CD4-positive, alpha-beta T cell (primary cell): ENCODE measurements at places on chromosomes 7 and 10.

DNA sequence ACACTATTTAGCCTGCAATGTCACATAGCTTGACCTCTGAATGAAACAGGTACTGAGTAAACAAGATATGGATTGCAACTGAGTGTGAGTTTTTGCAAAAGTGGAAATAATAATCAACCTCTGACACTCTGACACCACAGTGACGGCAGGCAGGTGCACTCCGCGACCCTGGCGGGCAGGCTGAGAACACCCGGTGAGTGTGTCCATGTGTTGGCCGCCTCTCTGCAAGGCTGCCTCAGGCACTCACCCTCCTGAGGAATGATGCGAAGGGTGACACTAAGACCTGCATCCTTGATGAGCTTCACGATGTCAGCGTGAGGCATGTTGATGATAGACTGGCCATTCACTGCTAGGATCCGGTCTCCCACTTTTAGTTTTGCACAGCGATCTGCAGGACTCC, 336.2 kb downstream of the PHTF2 start:
- DNase-seq = no peak

DNA sequence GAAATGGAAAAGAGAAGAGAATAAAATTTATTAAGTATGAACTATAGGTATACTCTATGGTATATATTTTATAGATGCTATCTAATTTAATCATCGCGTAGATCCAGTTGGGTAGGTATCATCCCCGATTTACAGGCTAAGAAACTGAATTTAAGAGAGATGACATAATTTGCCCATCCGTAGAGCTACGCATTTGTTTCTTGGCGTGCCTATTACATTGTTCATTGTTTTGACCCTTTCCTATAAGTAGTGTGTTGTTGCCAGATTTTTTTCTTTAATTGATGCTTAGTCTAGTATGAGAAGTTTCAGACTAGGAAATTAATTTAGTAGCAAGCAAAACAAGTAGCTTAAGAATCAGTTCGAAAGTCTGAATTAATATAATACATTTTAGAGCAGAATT, 205.7 kb upstream of the NPSR1 start:
- DNase-seq = no peak

DNA sequence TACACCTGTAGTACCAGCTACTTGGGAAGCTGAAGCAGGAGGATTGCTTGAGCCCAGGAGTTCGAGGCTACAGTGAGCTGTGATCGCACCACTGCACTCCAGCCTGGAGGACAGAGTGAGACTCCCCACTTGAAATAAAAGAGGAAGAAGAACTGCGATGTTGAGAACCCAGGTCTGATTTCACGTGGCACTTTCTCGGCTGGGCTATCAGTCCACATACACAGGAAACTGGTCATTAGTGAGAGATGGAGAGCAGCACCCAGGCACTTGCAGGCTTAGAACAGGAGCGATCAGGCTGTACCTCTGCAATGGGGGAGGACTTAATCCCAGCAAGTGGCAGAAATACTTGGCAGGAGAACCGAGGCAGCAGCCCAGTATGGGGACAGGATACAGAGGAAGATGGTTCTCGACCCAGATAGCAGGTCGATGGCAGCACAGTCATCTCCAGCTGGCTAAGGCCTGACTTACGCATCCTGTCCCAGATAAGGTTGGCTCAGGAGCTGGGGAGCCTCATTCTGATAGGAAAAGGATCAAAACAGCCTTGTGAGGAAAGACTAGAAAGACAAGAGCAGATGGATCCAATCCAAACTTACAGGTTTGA, 487.7 kb upstream of the AUTS2 start:
- DNase-seq = no peak

DNA sequence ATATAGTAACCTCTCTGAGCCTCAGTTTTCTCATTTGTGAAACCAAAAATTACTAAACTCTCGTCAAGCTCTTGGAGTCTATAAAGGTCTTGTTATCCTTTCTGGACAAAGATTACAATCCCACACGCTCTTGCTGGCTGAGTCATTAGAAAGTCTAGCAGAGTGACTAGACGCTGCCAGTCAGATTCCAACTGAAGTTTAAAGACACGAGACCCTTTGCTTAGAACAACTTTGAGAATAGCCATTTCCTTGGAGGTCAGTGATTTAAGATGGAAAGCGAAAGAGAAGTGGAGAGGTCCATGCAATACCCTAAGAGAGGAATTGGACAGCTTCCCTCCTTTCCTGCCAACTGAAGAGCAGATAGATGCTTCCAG, 119.5 kb downstream of the APBB1IP start:
- no peak for DNase-seq

- no peak for DNase-seq
Measured at GRCh38 chr7:111080495-111081105, 10.3 kb upstream of the LRRN3 start.

DNA sequence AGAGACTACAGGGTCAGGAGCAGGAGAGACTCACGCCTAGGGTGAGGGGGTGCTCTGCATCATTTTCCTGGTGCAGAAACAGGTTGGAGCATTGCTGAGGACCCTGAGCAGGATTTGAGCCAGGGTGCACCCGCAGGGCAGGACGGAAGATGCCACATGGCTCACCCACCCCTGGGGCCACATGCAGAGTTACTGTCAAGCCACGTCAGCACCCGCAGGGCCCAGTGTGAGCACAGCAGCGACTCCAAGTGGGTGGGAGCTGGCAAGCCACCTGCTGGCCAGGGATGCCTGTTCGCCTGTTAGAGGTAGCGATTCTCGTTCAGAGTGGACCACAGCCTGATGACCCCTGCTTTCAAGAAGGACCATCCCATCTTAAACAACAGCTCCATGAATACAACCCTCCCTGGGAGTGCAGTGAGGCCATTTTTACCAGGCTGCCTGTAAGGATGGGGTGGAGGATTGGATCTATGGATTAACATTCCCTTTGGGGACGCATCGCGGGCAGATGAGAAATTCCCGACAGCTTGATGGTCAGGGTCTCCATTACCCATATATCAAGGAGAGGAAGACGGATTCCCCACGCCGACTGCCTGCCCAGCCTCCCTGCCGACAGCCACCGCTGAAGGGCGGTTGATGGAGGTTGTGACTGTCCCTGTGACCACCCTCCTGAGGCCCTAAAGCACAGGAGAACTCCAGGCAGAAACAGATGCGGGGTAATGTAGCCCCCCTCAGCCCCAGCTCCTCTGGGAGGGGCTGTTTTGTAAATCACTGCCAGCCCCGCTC, 101.1 kb upstream of the RET start:
- DNase-seq = no peak

DNA sequence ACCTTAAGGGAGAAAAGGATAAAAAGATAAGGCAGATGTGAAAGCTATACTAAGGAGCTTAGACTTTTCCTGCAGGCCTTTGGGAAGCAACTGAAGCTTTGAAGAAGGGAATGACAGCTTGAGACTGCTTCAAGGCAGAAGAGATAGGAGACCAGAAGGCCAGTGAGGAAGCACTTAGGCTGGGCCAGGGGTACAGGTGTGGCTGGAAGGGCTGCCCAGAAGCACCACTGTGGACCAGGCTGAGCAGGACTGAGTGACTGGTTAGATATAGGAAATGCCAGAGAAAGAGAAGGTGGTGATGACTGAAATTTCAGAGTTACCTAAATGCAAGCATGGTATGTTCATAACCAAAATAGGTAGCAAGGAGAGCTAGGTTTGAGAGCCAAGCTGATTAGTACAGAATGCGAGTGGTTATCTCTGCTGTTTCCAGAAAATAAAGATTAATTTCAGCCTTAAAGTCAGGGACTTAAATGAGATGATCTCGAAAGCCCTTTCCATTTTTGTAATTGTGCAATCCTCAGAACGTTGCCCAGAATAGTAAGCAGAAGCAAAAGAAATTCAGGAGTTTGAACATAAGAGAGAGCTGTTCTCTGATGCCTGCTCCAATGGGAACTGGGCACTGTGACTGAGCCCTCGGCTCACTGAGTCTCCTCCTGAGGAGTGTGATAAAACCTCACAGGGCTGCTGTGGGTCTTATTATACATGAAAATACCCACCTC, 54.9 kb downstream of the MET start:
- no peak for DNase-seq

- DNase-seq = no peak
Measured at GRCh38 chr10:57905861-57906260, 361.8 kb downstream of the IPMK start.

GRCh38 chr7:98753989-98754479, 115.8 kb downstream of the TMEM130 start:
- DNase-seq = no peak

DNA sequence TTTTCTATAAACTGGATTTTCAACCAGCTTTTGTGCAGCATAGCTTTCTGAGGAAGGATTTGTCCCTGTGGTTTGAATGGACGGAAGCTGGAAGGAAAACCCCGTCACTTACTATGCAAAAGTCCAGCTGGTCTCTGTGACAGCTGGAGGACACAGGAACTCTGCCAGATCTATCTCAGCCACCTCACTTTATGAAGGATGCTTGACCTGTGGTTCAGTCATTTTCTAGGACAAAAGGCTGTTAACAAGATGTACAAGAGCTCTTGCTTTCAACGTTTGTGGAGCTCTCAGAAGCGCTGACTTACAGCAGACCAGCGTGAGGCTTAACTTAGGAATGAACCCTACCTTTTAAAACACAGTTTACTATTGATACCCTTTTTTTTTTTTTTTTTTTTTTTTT, 90.8 kb downstream of the CREM start:
- DNase-seq = no peak

DNA sequence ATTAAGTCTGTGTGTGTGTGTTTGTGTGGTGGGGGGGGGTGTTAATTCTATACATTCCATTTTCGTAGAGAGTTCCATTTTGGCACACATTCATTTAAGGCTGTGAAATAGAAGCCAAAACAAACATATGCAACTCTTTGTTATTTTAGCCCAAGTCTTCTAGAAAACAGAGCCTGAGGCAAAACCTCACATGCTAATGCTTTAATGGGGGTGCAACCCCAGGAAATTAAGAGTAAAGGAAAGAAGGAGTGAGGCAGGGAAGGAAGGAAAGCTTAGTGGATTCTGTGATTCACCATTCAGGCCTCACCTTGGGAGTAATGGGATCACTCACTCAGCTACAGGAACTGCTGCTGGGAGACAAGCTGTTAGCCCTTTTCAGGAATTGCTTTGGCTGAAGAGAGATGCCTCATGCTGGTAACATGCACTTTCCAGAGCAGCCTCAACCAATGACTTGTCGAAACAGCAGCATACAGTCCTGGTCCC, 73.0 kb upstream of the CTTNBP2 start:
- no peak for DNase-seq

DNA sequence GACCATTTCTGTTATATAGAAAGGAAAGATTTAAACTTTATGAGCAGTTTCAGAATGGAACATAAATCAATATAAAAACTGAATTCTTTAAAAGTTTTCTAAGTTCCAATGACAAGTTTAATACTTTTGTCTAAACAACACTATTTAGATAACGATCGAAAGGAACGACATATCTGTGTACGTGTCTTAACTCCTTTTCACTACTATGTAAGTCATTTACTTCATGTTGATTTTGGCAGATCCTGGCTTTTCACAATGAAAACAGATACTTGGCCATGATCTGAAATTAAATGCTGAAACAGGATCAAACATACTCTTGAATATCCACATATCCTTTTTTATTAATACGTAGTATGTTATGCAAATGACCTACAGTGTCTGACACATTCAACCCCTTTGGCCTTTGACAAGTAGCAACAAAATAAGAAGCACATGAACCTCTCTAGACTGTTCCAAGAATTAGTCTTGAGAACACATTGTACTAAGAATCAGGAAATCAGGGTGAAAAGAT, 41.9 kb downstream of the RNLS start:
- no peak for DNase-seq

- no peak for DNase-seq
Measured at GRCh38 chr7:29287366-29287765, 92.8 kb downstream of the CHN2 start.

DNA sequence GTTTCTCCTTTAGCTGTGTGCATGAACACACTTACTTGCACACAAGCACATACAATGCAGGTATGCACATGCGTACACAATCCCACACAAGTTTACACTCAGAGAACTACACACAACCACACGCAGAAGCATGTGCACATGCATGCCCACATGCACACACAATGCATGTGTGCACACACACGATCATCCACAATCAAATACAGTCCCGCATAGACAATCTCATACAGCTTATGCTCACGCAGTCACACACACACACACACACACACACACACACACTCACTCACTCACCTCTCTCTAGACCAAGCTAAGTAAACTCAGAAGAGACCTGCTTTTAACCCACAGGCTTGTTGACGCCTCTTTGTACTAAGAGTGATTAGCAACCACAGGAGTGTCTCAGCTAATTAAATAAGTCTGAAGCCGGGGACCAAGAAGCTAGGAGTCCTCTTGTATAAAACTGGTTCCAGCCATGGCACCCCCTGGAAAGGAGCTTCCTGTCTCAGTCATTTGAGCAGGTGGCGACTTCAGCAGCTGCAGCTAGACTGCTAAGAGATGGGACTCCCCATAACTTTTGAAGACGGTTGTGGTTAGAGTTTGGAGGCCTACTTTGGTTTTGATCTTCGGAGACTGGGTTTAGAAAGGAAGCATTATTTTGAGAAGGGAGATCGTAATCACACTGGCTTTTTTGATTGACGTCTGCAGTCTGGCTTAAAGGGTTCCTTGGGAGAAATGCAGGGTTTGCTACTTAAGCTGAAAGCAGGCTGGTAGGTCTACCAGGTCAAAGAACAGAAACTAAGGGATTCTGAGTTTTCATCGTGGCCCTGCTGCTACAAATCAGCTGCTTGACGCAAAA, 82.3 kb upstream of the ADRB1 start:
- peak; percentile 47 for DNase-seq

GRCh38 chr10:127619546-127620325, 70.6 kb downstream of the NPS start:
- no peak for DNase-seq

- no peak for DNase-seq
Measured at GRCh38 chr7:84981055-84981976, 205.5 kb downstream of the SEMA3D start.

DNA sequence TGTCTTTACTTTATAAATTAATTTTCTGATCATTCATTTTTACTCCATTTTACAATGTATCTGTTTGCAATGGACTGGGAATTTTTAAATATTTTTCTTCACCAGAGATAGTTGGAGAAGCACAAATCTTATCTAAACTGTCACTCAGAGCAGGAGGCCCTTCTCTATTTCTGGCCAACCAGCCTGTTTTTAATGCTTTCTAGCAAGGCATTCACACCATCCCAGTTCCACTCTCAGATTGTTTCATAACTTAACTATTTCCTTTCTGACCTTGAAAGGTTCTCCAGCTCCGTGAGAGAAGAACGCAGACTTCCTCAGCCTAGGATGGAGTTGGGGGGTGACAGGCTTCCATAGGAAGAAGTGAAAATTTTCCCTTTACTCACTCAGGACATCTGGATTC, 155.8 kb downstream of the SKIDA1 start:
- no peak for DNase-seq

DNA sequence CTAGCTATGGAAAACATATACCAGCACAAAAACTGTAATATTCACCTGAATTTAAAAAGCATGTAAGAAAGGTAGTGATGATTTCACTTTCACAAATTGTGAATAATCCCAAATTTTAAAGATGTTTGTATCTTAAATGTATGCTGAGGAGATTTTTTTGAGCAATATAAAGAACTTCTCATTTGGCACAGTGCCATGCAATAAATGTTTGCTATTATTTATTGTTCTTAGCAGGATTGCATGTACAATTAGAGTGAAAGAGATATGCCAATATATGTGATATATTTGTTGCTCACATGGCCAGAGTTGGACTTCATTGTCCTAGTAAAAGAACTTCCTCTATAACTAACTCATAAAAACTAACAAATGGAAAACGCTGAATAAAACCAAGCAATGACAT, 895.1 kb upstream of the KCND2 start:
- no peak for DNase-seq
